CD4-positive, alpha-beta memory T cell (primary cell): ENCODE measurements at places on chromosomes 16 and 17.

DNA sequence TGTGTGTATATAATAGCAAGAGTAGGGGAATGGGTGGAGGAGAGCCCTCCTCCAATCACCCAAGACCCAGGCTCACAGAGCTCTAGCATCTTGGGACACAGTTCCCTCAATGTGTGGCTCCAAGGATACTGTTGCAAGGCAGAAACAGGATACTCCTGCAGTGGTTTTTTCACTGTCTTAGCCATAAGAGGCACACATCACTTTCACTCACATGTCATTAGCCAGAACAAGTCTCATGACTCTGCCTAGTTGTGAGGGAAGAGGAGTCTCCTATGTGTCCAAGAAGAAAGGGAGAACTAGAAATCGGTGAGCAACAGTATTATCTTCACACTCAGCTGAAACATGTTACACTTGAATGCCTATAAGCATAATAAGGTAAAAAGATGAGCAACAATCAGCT, 11.1 kb upstream of the NUDT7 start:
- no peaks in the 10 kb centered on the region for H3K36me3 ChIP-seq
- no peak overlapping the region for H3K27ac ChIP-seq
- H3K27me3 ChIP-seq, result no peaks in the 10 kb centered on the region
- no peak overlapping the region for H3K4me3 ChIP-seq
- H3K4me1 ChIP-seq, result no peaks in the 10 kb centered on the region

DNA sequence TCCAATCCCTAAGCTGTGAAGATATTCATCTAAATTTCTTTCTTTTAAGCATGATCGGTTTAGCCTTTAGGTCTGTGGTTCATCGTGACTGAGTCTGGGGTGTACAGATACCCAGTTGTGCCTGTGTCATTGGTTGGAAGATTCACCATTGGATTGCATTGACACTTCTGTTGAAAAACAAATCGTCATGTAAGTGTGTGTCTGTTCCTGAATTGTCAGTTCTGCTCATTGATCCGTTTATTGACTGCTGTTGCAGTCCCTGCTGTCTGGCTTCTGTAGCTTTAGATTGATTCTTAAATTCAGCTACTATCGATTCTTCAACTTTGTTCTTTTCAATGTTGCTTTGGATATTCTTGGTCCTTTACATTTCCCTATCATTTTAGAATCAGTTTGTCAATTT, 21.0 kb upstream of the ZNF469 start:
- H3K4me1 ChIP-seq, result no peaks in the 10 kb centered on the region
- DNase-seq, result no peak
- no peak overlapping the region for H3K27ac ChIP-seq
- no peaks in the 10 kb centered on the region for H3K36me3 ChIP-seq
- H3K27me3 ChIP-seq, result no peaks in the 10 kb centered on the region

DNA sequence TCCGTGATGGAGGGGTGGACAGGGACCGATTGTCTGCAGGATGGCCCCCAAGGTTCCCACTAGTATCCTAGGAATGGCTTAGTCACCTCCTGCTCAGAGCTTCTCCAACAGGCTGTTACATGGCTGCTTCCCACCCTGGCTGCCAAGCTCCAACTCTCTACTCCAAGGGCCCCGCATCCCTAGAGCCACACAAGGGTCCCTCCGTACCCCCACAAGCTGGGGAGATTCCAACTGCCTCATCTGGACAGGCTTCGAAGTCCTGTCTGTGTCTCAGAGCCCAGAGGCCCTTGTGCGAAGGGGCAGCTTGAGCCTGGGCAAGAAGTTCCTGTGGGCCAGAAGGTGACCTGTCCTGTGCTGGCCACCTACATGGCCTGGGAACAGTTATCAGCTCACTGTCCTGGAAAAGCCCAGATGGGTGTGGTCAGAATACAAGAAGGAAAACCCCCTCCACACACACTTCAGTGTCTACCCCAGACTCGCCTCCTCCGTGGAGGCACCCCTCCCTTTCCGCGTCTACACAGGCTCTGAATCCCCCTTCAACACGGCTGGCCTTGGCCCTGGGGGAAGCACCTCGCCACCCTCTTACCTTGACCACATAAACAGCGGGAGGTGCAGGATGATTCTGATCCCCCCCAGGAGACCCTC, 586 bp downstream of the MEAK7 start:
- H3K36me3 ChIP-seq, result no peaks in the 10 kb centered on the region
- DNase-seq, result peak; percentile 64

DNA sequence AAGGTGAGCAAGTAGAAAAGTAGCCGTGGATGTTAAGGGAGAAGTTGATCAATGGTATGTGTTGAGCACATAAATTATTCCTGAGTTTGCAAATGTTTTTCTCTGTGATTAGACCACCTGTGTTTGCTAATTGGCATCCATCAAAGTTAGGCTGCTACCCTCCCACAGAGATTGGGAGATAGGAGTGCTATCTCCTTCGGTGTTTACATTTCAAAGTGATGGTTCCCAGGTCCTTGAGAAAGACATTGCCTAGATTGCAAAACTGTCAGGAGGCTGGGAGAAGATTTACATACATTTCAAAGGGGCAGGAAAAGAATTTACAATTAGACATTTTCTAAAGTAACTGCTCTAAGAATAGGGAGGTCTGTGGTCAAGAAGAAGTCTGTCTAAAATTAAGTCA, 54.3 kb upstream of the CNTNAP4 start:
- no peak overlapping the region for H3K4me3 ChIP-seq
- H3K27ac ChIP-seq, result no peak overlapping the region
- DNase-seq, result no peak
- H3K27me3 ChIP-seq, result no peaks in the 10 kb centered on the region
- H3K4me1 ChIP-seq, result no peaks in the 10 kb centered on the region

DNA sequence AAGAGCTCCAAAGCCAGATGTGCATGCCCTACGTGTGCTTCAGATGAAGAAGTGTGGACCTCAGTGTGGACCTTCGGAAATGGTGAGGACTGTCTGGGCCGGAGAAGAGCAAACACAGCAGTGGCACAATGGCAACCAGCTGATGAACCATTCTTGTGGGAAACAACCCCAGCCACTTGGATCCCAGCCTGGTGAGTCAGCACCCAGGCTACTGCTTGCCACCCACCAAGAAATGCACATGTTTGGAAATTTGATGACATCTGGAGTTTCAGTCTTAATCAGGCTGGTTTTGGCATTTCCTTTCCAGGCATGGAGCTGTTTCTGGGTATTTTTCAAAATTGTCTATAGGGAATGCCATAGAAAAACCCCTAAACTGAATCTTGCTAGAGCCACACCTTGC, 42.7 kb downstream of the DYNLRB2 start:
- H3K36me3 ChIP-seq, result no peaks in the 10 kb centered on the region
- no peak overlapping the region for H3K4me3 ChIP-seq
- DNase-seq, result no peak
- no peaks in the 10 kb centered on the region for H3K27me3 ChIP-seq
- H3K27ac ChIP-seq, result no peak overlapping the region

DNA sequence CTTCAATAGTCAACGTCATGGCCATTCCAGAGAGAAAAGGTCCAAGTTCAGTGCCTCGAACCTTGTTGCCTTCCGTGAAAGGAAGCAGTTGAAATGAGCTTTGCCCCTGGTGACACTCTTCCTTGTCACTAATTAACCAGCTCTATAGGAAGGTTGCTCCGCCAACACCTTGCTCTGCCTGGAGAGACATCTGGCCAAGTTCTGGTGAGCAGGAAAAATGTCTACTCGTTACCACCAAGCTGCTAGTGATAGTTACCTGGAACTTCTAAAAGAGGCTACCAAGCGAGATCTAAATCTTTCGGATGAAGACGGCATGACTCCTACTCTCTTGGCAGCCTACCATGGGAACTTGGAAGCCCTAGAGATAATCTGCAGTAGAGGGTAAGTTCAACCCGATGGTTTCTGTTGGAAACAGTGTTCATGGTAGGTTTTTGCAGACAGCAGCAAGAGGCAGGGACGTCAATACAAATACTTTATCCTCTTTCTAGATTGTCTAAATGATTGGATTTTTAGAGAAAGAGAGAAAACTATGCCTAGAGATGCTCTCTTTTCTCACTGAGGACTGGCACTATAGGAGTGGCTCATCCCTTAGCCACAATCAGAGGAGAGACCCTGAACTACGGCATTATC, at the start of gene ANKS4B:
Gene ANKS4B (plus strand): TSS at position 179 of the 630 bp plus-strand sequence. CDS start 39 bp downstream, at position 218.
- no peaks in the 10 kb centered on the region for H3K4me1 ChIP-seq
- no peaks in the 10 kb centered on the region for H3K27me3 ChIP-seq
- no peak for DNase-seq
- H3K4me3 ChIP-seq, result no peak within 1 kb of the TSS
- H3K27ac ChIP-seq, result no peak within 1 kb of the TSS

- H3K36me3 ChIP-seq, result no peaks in the 10 kb centered on the region
- H3K4me1 ChIP-seq, result no peaks in the 10 kb centered on the region
- no peaks in the 10 kb centered on the region for H3K27me3 ChIP-seq
- no peak overlapping the region for H3K27ac ChIP-seq
- DNase-seq, result no peak
- H3K4me3 ChIP-seq, result no peak overlapping the region
Observed at GRCh38 chr16:14028202-14028601, 42.9 kb upstream of the MRTFB start.

DNA sequence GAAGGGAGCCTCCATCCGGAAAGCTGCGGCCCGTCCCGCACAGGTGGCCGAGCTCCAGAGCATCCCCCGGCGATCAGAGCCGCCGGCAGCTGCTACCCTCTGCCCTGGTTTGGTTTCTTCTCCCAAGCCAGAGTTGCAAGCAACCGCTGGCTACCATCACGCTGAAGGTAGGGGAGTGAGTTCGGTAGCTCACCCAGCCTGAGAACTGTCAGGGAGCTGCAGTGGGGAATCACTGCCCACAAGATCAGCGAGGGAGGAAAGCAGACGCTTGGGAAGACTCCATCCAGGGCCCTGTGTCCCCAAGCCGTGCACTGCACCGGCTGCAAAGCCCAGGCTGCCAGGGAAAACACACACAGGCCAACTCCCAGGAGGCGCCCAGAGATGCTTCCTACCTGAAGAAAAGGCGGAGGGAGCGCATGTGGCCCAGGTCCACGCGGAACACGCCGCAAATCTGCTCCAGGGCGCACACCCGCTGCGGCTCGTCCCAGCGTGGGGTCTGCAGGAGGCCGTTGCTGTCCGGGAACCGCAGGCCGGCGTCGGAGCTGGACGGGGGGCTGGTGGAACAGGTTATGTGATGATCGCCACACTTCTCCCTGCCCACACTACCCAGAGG, 83.3 kb downstream of the TBC1D16 start:
- no peak overlapping the region for H3K27ac ChIP-seq
- no peaks in the 10 kb centered on the region for H3K27me3 ChIP-seq
- DNase-seq, result no peak
- H3K36me3 ChIP-seq, result no peaks in the 10 kb centered on the region
- H3K4me3 ChIP-seq, result no peak overlapping the region
- H3K4me1 ChIP-seq, result no peaks in the 10 kb centered on the region

GRCh38 chr16:53619235-53619634, 84.4 kb downstream of the RPGRIP1L start:
- no peak for DNase-seq
- no peak overlapping the region for H3K27ac ChIP-seq
- H3K4me3 ChIP-seq, result no peak overlapping the region
- H3K27me3 ChIP-seq, result no peaks in the 10 kb centered on the region
- no peaks in the 10 kb centered on the region for H3K36me3 ChIP-seq
- no peaks in the 10 kb centered on the region for H3K4me1 ChIP-seq
